DMS153 (cell line): ENCODE measurements at places on chromosomes 5 and 9.

GRCh38 chr5:119385536-119386128, 29.8 kb downstream of the TNFAIP8 start:
- DNase-seq: no peak

- DNase-seq: no peak
Observed at GRCh38 chr9:70534061-70534460, 119.6 kb upstream of the KLF9 start.

GRCh38 chr5:180830253-180831138, 27.9 kb upstream of the MGAT1 start:
- DNase-seq: no peak

GRCh38 chr9:68669218-68669617, 35.8 kb upstream of the PIP5K1B start:
- DNase-seq: peak; percentile 44

DNA sequence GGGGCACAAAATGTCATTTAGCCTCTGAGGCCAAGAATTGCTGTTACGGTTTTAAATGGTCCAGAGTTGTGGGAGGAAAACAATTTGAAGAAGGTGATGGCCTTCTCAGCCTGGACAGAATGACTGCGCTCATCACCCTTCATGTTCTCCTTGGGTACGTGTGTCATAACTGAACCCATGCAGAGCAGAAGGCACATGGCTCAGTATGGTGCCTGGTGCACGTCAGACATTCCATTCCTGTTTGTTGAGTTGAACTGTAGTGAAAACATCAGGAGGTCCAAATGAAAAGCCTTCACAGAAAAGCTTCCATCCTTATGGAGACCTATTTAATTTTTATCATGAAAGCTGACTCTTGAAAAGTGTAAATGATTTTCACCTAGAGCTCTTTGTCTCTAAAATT, 133.2 kb downstream of the CFAP90 start:
- DNase-seq: no peak

GRCh38 chr5:40572391-40572790, 107.3 kb upstream of the PTGER4 start:
- no peak for DNase-seq

DNA sequence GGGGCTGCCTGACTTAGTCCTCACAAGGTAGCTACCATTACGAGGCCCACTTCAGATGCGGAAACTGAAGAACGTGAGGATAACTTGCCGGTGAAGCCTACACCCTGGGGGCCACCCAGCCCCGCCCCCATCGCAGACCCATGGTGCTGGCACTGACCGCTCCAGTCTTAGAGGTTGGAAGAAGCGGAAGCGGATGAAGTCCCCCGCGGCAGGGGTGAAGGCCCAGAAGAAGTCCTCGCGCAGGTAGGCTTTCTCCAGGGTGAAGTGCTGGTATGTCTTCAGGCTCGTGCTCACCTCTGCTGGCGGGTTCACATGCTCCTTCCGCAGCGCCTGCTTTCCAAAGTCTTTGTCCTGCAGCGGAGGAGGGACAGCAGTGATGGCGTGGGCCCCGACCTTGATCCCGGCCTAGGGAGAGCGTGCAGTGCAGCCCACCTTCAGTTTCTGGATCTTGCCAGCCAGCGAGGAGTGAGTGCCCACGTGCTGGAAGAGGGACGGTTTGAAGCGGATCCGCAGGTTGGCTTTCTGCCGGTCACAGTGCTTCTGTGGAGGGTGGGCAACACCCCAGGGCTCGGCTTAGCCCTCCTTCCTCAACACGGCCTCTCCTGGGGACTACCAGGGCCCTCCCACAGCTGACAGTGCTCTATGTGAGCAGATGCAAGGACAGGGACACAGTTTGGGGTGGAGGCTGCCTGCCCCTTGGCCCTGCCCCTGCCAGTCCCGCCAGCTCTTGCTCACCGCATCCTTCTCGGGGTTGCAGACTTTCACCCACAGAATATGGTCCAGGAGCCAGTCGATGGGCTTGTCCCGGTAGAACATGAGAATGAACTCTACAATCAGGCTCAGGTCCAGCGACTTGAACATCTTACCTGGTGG, 5.2 kb downstream of the LTC4S start:
- DNase-seq: no peak

GRCh38 chr9:91914404-91914803, 35.6 kb downstream of the ROR2 start:
- no peak for DNase-seq

DNA sequence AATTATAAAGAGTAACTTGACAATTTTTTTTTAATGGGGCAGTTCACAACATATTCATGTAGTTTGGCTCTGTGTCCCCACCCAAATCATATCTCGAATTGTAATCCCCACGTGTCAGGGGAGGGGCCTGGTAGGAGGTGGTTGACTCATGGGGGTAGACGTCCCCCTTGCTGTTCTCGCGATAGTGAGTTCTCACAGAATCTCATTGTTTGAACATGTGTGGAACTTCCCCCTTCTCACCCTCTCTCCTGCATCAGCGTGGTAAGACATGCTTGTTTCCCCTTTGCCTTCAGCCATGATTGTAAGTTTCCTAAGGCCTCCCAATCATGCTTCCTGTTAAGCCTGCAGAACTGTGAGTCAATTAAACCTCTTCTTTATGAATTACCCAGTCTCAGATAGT, 40.7 kb downstream of the FBXW11 start:
- no peak for DNase-seq

- no peak for DNase-seq
Observed at GRCh38 chr9:133963166-133963565, 29.0 kb downstream of the VAV2 start.

DNA sequence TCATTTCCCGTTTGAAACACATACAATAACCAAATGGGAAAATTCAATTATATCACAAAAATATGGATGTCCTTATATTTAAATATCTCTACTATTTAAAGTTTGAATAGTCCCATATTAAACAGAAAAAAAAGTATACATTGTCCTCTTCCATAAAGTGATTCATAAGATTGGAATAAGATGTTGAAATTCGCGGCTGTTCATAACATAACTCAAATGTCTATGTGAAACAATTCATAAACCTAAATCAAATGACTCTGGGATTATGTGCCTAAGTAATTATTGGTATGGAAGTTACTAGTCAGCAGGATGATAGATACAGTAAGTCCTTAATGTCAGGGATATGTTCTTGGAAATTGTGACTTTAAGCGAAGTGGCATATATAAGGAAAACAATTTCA, 3.9 kb upstream of the EFNA5 start:
- no peak for DNase-seq

- no peak for DNase-seq
Observed at GRCh38 chr5:160280384-160281095, 31.8 kb downstream of the CCNJL start.

DNA sequence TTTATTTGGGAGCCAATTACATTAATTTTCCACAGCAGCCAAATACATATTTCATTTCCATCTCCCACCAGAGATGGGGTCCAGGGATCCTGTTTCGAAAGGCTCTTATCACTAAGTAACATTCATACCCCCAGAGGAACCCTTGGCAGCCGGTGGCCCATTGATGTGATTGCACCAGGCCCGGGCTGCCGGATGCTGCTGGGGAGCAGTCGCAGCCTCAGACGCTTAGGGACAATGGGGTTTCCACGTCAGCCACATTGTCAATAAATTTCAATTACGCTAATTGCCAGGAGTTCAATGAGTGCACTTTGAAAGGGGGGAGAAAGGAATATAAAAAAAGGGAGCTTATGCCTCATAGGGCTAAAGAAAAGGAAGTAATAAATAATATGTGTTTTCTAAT, 478.8 kb upstream of the ADAMTS16 start:
- peak; percentile 75 for DNase-seq

DNA sequence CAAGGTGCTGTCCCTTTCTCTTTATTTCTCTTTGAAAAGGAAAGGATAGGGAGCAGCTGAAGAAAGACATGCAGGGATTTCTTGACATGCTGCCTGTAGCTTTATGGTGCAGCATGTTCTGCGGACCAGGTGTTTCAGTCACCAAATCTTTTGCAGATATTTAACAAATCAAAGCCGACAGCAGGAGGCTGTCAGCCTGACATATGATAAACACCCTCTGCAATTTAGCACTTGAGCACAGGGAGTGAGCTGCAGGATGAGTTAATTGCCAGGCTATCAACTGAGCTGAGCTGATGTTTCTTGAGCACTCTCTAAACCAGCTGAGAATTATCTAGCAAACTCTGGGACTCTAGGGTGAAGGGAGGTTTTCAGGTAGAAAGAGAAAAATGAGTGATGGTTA, 212.8 kb upstream of the ATP10B start:
- no peak for DNase-seq

DNA sequence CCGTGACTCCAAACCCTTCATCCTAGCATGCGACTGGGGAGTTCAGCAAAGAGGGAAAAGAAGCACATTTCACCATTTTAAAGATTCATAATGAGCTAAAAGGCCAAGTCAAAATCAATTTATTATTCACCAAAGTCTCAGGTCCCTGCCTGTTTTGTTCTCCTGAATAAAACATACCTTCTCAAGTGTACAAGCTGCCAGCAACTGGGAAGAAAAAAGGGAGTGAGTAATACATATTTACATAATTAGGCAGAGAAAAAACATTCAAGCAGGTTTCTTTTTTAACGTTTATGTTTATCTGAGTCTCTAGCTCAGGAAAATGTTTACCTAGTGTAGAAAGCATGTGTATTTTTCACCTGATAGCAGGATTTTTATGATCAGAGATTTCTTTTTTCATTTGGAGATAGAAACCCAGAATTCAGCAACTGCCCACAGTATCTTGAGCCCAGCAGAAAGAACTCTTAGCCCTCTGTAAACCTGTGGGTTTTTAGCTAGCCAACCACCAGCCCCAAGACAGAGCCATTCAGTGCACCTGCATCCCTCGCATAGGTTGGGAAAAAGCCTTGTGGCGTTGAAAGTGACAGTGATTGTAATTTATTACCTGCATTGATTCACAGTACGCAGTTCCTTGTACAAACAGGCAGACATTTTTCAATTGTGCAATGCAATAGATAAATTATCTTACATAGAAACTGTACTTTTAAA, 117.9 kb upstream of the GRIA1 start:
- peak; percentile 82 for DNase-seq

DNA sequence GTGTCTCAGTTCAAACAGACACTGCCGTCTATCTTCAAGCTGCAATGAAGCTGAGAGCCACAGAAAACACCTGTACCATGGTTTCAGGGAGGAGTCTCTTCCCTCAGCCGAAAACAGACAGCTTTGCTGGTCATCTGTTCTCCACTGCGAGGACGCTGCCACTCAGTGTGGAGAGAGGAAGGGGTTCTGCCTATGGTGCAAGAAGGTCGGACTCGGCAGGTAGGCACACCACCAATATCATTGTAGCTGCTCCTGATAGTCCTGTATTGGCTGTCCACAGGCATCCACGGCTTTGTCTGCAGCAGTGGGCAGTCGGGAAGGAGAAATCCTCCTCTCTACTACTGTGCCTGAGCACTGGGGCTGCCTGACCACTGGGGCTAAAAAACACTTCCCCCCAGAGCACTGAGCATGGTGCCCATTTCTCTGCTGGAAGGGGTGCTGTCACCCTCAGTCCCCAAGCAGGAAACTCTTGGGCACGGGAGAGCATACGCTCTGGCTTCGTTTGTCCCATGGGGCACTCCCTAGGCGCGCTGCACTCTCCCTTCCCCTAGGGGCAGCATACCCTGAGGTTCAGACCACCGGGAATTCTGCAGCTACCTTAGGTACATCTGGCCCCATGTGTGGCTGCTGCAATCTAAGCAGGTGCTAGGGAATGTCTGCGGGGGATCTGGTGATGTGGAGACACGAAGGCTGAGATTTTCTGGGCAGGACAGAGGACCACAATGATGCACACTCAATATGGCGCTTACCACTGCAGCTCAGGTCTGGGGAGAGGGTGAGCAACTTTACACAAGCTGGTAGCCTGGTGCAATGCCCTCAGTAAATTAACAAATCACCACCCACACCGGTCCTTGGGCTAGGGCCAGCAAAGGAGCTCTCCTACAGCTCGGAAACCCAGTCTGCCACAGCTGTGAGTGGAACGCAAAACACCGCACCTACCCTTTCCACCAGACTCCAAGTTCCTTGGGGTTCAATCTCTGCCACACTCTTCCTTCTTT, 880.9 kb upstream of the SEMA6A start:
- DNase-seq: no peak

DNA sequence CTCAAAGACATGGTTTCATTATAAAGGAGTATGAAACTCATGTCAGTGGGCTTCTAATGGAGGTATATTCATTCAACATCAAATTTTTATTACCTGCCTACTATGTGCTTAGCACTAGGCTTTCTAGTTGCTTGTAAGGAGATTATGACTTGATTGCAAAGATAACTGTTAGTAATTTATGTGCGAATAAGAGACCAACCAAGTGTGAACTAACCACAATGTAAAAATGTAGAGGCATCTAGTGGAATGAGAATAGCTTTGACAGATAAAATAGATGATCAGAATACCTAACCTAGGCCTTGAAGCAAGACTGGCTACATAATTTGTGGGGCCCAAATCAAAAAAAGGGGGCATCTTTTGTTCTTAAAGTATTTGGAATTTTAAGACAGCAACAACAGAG, 13.0 kb upstream of the PPP2R2B start:
- no peak for DNase-seq

GRCh38 chr9:71079451-71079850, 42.0 kb downstream of the TRPM3 start:
- no peak for DNase-seq

DNA sequence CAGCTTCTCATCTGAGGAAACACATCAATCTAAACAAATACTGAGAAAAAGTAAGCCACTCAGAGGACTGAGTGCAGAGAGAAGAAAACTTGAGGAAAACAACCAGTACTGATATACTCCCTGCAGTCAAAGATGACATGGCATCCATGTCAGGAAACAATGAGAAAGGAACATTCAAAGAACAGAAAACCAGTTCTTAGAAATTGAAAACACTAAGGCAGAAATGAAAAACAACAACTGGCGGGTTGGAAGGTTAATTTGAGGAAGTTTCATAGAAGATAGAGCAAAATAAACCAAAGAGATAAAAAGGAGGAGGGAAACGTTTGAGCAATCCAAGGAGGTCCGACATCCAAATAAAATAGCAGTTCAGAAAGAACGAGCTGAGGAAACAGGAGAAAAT, 475.2 kb downstream of the HINT1 start:
- no peak for DNase-seq

DNA sequence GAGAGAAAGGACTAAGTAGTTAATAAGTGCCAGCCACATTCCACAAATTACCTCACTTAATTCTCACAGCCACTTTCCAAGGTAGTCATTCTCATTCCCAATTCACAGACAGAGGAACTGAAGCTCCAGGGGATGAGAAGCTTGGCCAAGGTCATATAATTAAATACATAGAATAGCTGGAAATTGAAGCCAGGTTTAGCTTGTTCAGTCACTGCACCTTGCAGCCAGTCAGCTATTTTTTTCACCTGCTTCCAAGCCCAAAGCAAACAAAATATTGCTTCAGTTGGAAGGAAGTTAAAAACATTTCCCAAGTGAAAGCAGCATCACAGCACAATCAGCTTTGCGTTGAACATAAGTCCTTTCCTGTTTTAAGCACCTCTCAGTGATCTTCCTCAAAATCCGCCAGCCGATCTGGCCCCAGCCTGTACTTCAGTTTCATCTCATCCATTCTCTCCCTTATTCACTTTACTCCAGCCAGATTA, 4.8 kb downstream of the ALDH1A1 start:
- no peak for DNase-seq

DNA sequence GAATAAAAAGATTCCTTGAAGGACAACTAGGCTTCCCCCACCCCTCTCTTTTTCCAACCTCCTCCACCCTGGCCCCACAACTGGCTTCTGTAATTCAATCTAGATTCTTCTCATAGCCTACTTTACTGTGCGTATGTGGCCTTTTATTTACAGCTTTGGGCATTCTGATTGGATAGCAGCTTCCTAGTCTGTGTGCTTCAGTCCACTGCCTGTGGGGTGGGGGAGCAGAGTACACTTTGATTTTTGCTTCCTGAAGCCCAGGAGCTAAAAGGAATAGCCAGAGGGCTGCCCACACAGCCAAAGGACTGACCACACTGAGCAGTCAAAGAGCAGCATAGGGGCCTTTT, 30.4 kb downstream of the RUSC2 start:
- DNase-seq: no peak
